ENCODE measurements at places on chromosomes 1 and 21. TPM values are rescaled to one million over a fixed set of nuclear protein-coding genes. Genes with fewer than 3 reads are reported as not detected.

GRCh38 chr1:196723325-196724185 lies 51.1 kb upstream of the CFHR3 start:
- no peak overlapping the region for H3K27ac ChIP-seq
- peaks cover 18% of the 10 kb centered on the region for H3K27me3 ChIP-seq
- H3K4me3 ChIP-seq, result no peak overlapping the region

DNA sequence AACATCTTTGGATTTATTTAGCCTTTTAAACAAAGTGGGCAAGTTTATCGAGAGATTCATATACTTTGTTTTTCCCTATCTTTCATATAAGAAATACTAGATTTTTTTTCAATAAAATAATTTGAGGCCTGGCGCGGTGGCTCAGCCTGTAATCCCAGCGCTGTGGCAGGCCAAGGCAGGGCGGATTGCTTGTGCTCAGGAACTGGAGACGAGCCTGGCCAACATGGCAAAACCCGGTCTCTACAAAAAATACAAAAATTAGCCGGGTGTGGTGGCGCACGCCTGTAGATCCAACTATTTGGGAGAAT lies 1.6 kb upstream of the CDC14A start:
- peaks cover 31% of the 10 kb centered on the region for H3K4me1 ChIP-seq
- no peak for DNase-seq
- peak overlapping the region; percentile 82 for H3K4me3 ChIP-seq
- peak overlapping the region; percentile 97 for H3K27ac ChIP-seq
- H3K36me3 ChIP-seq, result no peaks in the 10 kb centered on the region

- no peak overlapping the region for H3K4me3 ChIP-seq
- H3K27me3 ChIP-seq, result peaks cover 4% of the 10 kb centered on the region
- H3K4me1 ChIP-seq, result no peaks in the 10 kb centered on the region
- H3K36me3 ChIP-seq, result no peaks in the 10 kb centered on the region
- no peak for DNase-seq
Observed at GRCh38 chr1:206742719-206743383, 27.7 kb upstream of the IL19 start.

GJA9 gene
- total RNA-seq, result not detected

CDK11B gene
- 27.2 TPM for total RNA-seq

AIM2 gene
- 0.27 TPM for total RNA-seq

TNFRSF18 gene
- total RNA-seq, result 0.51 TPM

C1QB gene
- not detected for total RNA-seq

DNA sequence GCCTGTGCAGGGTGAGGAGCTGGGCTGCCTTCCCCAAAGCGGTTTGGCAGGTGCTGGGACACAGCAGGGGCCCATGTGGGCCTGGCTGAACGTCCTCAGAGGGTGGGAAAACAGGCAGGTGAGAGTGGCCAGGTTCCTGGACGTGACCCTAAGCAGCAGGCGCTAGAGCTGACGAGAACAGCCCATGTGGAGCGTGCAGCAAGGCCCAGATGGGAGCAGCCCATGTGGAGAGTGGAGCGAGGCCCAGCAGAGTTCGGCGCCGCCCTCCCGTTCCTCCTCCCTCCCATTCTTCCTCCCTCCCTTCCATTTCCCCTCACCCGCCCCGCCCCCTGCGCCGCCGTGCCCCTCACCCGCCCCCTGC lies 314.4 kb upstream of the VAMP3 start:
- peaks cover 32% of the 10 kb centered on the region for H3K4me1 ChIP-seq
- H3K4me3 ChIP-seq, result no peak overlapping the region
- DNase-seq, result no peak
- H3K36me3 ChIP-seq, result no peaks in the 10 kb centered on the region
- no peak overlapping the region for H3K27ac ChIP-seq

TLCD4 gene
- 6.2 TPM for total RNA-seq

ZYG11A gene
- total RNA-seq, result 0.14 TPM

- H3K36me3 ChIP-seq, result peaks cover 24% of the 10 kb centered on the region
- H3K27me3 ChIP-seq, result no peaks in the 10 kb centered on the region
Observed at GRCh38 chr1:53959664-53960250, 13.6 kb downstream of the LRRC42 start.

PGD gene
- total RNA-seq, result 167 TPM

GRCh38 chr1:44405031-44405797 lies at the start of gene RNF220:
Gene RNF220, plus strand, starts transcription at chr1:44405255.
- no peaks in the 10 kb centered on the region for H3K36me3 ChIP-seq
- H3K4me3 ChIP-seq, result peak within 1 kb of the TSS; percentile 77
- H3K27me3 ChIP-seq, result peaks cover 63% of the 10 kb centered on the region
- peak; percentile 75 for DNase-seq

DNA sequence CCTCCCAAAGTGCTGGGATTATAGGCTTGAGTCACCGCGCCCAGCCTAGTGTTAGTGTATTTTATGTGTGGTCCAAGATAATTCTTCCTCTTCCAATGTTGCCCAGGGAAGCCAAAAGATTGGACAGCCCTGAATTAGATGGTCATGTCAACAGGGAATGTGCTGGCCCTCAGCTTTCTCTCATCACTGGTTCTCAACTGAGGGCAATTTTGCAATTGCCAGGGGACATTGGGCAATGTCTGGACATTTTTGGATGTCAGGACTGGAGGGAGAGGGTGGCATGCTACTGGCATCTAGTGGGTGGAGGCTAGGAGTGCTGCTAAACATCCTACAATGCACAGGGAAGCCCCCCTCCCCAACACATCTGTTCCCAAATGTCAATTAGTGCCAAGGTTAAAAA lies 95.0 kb downstream of the LAMC2 start:
- peaks cover 43% of the 10 kb centered on the region for H3K4me1 ChIP-seq
- H3K4me3 ChIP-seq, result no peak overlapping the region
- no peaks in the 10 kb centered on the region for H3K36me3 ChIP-seq
- no peak for DNase-seq
- H3K27me3 ChIP-seq, result no peaks in the 10 kb centered on the region
- H3K27ac ChIP-seq, result no peak overlapping the region

Data from mesothelial cell of epicardium (in vitro differentiated cells).